ENCODE measurements at places on chromosomes 12 and 14. TPM values are rescaled to one million over a fixed set of nuclear protein-coding genes. Genes with fewer than 3 reads are reported as not detected.

Gene ARMH4
- 0.16 TPM for total RNA-seq

Gene AQP6
- not detected for total RNA-seq

Gene PLCZ1
- not detected for total RNA-seq

GRCh38 chr14:68089146-68089731, 269.7 kb downstream of the RAD51B start:
- no peaks in the 10 kb centered on the region for H3K4me1 ChIP-seq
- DNase-seq, result no peak
- H3K27ac ChIP-seq, result no peak overlapping the region
- H3K4me3 ChIP-seq, result no peak overlapping the region
- no peaks in the 10 kb centered on the region for H3K27me3 ChIP-seq

GRCh38 chr12:72269491-72269890, 2.7 kb upstream of the TRHDE start:
- H3K27me3 ChIP-seq, result no peaks in the 10 kb centered on the region
- no peaks in the 10 kb centered on the region for H3K36me3 ChIP-seq
- H3K27ac ChIP-seq, result no peak overlapping the region
- DNase-seq, result no peak
- no peak overlapping the region for H3K4me3 ChIP-seq
- H3K4me1 ChIP-seq, result no peaks in the 10 kb centered on the region

DNA sequence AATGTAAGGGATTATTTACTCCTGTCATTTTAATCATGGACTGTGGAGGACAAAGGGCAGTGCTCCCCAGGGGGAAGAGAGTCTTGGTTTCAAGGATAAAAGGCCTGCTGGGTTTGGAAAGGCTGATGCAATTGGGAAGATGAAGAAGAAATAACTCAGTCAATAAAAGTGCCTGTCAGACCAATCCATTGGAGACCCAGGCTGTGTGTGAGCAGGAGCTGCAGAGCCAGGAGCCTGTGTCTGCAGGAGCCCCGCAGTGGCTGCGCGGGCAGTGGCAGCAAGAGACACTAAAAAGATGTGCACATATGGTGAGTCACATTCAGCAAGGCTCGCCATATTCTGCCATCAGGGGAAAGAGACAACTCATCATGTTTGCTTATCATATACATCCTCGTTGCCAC, 90.4 kb downstream of the CRACR2A start:
- H3K4me1 ChIP-seq, result no peaks in the 10 kb centered on the region
- no peaks in the 10 kb centered on the region for H3K27me3 ChIP-seq
- DNase-seq, result peak; percentile 46
- no peak overlapping the region for H3K27ac ChIP-seq
- H3K4me3 ChIP-seq, result no peak overlapping the region

DNA sequence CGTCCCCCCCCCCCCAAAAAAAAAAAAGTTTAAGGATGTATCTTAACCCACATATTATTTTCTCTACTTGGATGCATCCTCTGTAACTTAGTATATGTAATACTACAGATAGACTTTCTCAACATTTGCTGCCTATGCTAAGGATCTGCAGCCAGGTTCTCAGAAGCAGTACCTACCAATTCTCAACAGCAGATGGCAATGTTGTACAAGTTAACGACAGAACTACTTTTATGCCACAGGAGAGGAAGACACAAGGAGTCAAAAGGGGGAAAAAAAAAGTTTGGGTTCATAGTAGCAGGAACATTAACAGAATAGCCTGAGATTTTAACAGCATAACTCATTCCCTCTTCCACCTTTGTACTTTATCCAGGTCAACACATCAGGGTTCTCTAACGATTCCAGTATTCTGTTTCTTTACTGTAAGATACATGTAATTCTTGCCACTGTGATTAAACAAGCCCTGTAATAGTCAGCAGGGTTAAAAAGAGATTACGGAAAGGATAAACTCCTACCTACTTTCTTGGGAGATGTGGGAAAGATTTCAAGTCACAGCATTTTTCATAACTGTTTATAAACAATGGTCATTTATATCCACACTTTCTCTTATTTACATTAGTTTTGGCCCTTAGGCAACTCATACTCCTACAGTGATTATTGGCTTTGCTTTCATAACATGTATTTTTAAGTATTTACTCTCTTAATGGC, 5.7 kb upstream of the NEK9 start:
- H3K36me3 ChIP-seq, result peaks cover 2% of the 10 kb centered on the region
- H3K4me1 ChIP-seq, result 0 out of 2 replicates have a peak, but pooled peaks cover 7% of the 10 kb centered on the region
- no peak overlapping the region for H3K4me3 ChIP-seq

DNA sequence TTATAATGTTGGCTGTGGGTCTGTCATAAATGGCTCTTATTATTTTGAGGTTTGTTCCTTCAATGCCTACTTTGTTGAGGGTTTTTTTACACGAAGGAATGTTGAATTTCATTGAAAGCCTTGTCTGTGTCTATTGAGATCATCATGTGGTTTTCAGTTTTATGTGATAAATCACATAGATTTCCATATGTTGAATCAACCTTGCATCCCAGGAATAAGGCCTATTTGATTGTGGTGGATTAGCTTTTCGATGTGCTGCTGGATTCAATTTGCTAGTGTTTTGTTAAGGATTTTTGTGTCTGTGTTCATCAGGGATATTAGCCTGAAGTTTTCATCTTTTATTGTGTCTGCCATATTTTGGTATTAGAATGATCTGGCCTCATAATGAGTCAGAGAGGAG, 27.6 kb downstream of the SLC2A13 start:
- H3K27ac ChIP-seq, result no peak overlapping the region
- no peak overlapping the region for H3K4me3 ChIP-seq
- no peaks in the 10 kb centered on the region for H3K27me3 ChIP-seq
- no peaks in the 10 kb centered on the region for H3K36me3 ChIP-seq

All from Caco-2 (cell line).